ENCODE measurements at places on chromosomes 2 and 18.

DNA sequence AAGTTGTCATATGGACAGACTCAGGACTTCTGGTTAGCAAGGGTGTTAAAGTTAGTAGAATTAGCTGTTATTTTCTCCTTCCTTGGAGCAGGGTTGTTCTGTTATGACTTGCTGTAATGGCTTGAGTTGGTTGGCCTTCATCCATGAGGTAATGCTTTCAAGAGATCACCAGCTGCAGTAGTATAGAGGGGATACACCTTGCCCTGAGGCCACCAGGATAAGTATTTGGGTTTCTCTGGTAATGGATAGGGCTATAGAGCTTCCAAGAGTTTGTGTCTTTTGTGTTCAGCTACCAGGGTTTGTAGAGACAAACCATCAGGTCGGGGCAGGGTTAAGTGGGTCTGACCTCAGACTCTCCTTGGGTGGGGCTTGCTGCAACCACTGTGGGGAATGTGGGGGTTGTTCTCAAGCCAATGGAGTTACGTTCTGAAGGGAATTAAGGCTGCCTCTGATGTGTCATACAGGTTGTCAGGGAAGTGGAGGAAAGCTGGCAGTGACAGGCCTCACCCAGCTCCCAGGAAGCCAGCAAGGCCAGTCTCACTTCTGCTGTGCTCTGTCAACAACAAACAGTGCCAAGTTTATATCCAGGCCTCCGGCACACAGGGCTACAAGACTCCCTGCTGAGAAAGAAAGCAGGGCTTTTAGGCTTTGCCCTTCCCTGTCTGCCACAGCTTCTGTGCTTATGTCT lies 356.6 kb downstream of the SPAG16 start:
- no peak for DNase-seq

- no peak for DNase-seq
Observed at GRCh38 chr18:10169814-10170213, 256.0 kb downstream of the VAPA start.

GRCh38 chr2:169673921-169674320 lies 20.3 kb downstream of the CFAP210 start:
- DNase-seq: no peak

- no peak for DNase-seq
Observed at GRCh38 chr2:149063177-149063576, 24.7 kb downstream of the LYPD6B start.

DNA sequence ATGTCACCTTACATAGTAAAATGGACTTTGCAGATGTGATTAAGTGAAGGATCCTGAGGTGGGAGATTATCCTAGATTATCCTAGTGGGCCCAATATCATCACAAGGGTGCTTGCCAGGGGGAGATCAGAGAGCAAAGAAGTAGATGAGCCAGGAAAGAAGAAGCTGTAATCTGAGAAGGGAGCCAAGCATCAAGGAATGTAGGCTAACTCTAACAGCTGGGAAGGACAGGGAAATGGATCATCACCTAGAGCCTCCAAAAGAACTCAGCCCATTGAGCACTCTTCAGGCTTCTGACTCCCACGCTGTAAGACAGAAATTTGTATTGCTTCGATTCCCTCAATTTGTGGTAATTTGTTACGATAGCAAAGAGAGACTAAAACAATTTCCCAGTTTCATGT lies 309.9 kb downstream of the LRP1B start:
- no peak for DNase-seq

DNA sequence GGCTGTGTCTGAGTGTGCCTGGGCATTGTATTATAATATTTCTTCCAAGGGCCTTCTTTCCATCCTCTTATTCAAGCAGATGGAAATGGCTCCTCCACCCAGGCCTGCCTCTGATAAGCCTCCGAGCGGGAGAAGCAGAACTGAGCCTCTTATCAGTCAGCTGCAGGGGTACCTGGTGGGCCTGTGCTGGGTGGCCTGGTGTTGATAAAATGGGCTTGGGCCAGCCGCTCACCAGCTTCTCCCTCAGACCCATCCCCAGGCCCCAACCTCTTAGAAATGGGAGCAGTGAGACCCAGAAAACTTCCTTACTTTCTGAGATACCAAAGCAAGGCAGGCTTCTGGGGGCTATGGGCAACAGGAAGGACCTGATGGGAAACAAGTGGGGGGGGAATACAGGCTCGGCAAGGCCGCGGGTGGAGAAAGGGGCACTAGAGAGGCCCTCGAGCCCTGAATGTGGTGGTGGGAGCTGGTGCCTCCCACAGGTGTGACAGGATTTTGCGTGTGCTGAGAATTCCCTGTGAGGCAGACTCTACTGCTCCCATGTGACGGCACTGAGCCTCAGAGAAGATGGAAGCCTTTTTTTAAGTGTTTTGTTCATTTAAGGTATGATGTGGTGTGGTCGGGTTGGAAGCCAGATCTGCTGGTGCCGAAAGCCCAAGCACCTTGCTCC lies 18.3 kb downstream of the GYPC start:
- no peak for DNase-seq

DNA sequence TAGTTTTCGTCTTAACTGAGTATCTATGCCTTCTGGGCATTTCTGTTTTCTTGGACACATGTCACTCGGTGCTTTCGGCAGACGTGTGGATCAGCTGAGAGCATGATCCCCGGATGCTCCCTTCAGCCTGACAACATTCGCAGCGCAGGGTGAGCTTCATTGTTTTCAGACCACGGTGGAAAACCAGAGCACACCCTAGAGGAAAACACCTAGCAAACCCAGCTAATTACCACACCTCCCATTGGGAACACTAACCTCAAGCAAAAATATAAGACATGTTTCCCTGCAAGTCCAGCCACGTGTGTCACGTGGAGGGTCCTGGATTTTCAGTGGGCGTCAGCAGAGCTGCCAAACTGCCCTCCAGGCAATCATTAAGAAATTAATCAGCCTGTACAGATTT lies 31.0 kb downstream of the ANKRD29 start:
- DNase-seq: no peak

DNA sequence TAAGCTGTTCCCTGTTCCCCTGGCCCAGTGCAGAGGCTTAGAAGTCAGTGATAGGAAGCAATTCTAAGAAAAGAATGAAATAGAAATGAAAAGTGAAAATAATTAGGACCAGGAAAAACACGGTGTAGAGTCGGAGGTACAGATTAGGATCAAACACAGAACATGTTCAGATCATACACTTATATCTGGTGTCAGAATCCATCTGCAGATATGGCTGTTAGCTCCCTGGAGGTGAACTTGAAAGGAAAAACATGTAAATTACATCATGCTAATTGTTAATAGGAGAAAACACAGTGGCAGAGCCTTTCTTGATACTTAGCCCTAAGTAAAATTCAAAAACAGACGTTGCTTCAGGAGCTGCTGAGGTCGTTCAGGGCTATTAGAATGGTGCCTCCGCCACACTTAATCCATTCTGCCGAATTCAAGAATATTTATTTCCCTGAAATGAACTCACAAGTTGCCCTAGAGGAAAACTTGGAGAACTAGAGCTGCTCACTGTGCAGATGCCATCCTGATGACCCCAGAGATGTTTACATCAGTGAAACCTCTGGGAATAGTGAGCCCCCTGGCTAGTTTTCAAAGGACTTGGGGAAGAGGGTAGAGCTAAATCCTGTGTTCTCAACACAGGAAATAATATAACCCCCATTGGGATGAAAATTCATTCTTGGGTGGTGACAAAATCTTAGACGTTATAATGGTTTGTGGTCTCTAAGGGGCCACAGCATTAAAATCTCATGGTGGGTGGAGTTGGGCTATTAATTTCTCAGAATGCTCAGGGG lies 27.5 kb downstream of the LPIN1 start:
- DNase-seq: no peak

DNA sequence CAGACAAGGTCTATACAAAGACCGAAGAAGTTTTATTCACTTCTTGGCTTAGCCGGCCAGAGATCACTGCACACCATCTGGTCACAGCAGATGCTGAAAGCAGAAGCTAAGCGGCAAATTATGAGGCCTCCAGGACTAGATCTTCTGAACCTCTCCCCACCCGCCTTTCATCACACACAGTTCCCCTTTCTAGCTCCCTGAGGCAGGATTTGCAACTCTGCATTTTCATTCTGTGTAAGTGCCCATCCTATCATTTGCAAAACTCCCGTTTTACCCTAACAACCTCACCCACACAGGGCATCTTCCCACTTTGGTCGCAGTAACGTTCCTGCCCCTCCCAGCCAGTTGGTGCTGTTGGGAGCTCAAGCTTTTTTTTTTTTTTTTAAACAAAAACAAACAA lies 3.1 kb upstream of the MOB1A start:
- no peak for DNase-seq

DNA sequence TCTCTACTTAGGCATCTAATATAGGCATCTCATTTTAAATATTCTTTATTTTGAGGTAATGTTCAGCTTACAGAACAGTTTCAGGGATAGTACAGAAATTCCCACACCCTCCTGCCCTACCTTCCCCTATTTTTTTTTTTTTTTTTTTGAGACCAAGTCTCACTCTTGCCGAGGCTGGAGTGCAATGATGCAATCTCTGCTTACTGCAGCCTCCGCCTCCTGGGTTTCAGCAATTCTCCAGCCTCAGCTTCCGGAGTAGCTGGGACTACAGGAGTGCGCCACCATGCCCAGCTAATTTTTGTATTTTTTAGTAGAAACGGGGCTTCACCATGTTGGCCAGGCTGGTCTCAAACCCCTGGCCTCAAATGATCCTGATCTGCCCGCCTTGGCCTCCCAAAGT lies 97.6 kb downstream of the EPB41L5 start:
- no peak for DNase-seq

DNA sequence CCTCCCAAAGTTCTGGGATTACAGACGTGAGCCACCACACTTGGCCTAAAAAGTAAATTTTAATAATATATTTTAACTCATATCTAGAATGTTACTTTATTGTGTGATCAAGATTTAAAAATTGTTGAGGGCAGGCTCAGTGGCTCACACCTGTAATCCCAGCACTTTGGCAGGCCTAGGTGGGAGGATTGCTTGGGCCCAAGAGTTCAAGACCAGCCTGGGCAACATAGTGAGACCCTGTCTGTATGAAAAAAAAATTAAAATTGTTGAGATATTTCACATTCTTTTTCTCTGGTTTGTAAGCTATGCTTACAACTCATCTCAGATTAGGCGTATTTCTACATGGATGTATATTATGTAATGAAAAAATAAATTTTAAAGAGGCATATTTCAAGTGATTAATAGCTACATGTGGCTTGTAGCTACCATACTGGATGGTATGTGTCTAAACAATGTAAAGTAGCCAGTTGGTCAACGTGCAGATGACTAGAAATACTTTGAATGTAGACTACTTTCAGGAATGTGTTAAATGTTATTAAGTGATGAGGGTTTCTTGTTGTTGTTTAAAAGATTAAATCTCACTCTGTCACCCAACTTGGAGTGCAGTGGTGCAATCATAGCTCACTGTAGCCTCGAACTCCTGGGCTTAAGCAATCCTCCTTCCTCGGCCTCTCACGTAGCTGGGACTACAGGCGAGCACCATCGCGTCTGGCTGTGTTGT lies 5.9 kb downstream of the RAB10 start:
- no peak for DNase-seq

- DNase-seq: no peak
Observed at GRCh38 chr2:204530464-204530805, 14.8 kb upstream of the PARD3B start.

- DNase-seq: no peak
Observed at GRCh38 chr18:8163286-8163959, 445.8 kb upstream of the RAB12 start.

DNA sequence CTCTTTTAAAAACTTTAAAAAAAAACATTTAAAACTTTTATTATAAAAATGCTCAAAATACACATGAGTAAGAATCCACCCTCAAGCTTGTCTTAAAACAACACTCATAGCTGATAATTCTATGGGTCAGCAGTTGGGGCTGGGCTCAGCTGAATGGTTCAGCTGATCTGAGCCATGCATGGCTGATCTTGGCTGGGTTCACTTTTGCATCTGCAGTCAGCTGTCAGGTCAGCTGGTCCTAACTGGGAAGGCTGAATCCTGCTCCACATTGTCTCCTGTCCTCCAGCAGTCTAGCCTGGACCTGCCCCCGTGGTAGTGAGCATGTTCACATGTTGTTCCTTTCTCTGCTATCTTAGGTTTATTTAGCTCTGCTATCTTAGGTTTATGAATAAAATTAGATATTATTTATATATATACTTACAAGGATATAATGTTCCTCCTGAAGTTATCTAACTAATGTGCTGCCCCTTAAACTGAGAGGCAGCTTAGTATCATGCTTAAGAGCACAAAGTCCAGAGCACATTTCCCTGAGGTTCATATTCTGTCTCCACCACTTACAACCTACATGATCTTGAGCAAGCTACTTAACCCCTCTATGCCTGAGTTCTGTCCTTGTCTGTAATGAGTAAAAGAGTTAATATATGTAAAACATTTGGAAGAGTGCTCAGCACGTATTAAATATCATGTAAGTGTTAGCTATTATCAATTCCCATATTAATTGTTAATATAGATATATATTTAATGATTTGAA lies 309.4 kb downstream of the PTPRM start:
- no peak for DNase-seq

DNA sequence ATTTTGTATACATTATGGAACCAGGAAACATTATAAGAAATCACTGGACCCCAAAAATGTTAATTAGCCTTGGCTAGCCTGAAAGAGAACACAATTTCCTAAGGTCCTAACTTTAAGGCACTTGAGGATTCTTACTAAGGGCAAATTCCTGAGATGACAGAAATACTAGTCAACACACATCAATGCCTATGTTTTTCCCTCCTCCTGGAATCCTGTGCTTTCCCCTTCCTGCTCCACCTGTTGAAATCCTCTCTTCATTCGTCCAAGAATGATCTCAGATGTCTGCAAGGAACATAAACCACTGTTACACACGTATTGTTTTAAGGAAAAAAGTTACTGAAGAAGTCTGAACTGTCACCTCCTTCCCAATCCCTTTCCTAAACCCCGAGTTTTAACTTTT lies 21.2 kb upstream of the DARS1 start:
- DNase-seq: no peak

Measured in H1 (cell line).